ENCODE measurements at places on chromosomes 13 and 19.

DNA sequence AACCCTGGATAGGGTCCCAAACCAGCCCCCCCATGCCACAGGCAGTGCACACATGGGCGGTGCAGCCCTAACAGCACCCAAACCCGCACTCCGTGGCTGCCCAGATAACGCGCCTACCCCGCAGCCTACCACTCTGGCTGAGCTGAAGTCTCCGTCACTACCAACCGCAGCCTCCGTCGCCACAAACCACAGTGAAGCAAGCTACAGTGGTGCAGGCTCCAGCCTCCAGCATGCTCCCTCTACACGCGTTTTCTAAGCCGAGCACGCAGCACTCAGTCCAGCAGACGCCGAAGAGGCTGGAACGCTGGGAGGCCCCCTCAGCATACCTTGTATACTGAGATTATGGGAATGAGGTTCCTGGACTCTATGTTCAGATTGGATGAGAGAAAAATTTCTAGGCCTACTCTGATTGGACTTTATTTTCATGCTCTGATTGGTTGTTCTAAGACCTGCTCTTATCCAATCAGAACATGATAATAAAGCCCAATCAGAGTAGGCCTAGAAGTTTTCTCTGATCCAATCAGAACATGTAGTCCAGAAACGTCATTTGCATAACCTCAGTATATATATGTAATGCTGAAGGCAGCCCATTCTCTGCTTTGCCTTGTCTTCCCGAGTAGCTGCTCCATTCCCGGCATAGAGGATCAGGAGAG lies 56.7 kb upstream of the C1QTNF9B start:
- DNase-seq = no peak

- no peak for DNase-seq
These were observed 2.8 kb downstream of the GNA11 start for GRCh38 chr19:3096902-3097326.

DNA sequence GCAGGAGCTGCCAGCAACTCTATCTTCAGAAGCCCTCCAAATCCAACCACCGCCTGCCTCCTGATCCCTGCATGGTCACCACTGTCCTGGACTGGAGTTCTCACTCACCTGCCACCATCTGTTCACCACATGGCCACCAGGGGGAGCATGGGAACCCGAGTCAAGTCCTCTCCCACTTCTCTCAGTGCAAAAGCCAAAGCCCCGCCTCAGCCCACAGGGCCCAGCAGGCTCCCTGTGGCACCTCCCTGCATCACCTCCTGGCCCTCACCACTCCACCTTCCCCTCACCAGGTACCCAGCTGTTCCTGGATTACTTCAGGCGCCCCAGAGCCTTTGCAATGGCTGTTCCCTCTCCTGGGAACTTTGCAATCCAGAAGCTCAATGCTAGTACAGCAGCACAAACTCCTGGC lies 5.3 kb downstream of the DHPS start:
- peak; percentile 79 for DNase-seq

GRCh38 chr19:45967246-45967645 lies 6.4 kb downstream of the NOVA2 start:
- no peak for DNase-seq

DNA sequence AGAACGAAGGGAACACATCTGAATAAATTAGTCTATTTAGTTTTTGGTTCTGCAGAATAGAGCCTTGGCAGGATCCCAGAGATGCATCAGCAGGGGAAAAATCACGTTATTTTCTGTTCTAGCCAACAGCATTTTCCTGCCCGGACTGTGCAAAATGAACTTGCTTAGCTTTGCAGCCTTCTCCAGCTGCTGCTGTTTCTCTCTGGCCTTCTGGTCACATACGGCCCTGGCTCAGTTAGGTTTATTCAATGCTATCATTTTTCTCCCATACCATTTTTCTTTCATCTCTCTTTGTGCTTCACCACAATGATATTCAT lies 110.4 kb upstream of the KL start:
- peak; percentile 98 for DNase-seq

- DNase-seq = no peak
These were observed 36.3 kb upstream of the RCBTB2 start for GRCh38 chr13:48569104-48569666.

GRCh38 chr13:90690458-90691080 lies 656.9 kb upstream of the MIR17HG start:
- DNase-seq = peak; percentile 30

- no peak for DNase-seq
These were observed 184.3 kb downstream of the MYO16 start for GRCh38 chr13:108813587-108814170.

DNA sequence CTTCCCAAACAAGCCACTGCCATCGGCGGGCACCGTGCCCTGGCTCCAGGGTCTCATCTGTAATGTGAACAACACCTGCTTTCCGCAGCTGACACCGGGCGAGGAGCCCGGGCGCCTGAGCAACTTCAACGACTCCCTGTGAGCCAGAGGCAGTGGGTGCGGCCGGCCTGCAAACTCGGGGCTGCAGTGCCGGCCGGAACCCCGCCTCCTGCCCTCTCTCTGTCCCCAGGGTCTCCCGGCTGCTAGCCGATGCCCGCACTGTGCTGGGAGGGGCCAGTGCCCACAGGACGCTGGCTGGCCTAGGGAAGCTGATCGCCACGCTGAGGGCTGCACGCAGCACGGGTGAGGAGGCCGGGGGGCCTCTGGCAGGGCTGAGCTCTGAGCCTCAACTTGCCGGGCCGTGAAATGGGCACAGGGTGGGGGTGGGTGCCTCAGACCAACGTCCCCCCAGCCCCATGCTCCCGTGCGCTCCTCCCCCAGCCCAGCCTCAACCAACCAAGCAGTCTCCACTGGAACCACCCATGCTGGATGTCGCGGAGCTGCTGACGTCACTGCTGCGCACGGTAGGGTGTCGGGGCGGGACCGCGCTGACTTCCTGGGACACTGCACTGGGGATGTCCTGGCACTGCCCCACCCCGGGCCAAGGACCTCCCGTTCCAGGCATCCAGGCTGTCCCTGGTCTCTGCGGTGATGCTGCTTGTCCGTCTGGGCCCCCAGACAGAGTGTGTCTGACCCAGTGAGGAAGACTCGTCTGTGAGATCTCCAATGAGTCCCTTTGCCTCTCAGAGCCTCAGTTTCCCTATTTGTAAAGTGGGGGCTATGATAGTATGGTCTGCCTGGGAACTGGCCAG lies 2.2 kb downstream of the ABCA7 start:
- peak; percentile 89 for DNase-seq

- DNase-seq = peak; percentile 37
These were observed 12.3 kb downstream of the RBM26 start for GRCh38 chr13:79393564-79394249.

DNA sequence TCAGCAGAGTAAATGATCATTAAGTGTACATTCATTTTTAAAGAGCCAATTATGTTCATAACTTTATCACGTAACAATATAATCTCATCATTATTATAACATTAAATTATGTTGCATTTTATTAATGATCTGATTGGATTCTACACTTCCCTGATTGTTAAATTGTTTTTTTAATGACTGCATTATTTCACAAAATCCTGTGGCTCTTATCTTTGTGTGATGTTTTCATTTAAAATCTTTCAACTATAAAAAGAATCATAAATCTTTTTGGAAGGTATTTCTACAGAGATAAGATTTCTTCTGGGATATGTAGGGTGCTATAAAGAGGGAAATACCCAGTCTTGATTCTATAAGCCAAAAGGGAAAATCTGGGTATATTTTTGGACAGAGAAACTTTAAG lies 101.7 kb downstream of the ZIC5 start:
- DNase-seq = no peak

- peak; percentile 78 for DNase-seq
These were observed 5.0 kb downstream of the PVR start for GRCh38 chr19:44648631-44649251.

DNA sequence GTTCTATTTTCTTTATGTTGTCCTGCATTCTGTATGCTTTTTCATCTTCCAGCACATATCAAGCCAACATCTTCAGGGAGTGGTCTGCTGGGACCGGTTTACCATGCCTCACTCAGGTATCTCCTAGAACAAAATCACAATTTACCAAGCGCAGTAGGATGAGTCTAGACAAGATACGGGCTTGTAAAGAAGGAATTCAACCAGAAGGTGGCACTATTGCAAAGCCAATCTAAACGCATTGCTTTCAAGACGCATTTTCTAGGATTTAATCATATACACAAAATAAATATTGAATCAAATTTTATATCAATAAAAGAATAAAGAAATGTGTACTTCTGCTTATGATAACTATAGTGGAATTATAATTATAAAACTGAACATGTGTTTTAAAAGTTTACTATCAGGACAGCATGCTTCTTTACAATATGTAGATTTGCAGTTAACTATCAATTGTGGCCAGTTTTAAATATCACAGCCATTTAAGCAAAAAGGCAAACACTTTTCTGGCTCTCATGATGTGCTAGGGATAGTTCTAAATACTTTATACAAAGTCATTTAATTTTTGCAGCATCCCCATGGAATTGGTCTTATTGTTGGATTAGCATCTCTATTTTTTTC lies 16.1 kb upstream of the TPP2 start:
- peak; percentile 79 for DNase-seq

DNA sequence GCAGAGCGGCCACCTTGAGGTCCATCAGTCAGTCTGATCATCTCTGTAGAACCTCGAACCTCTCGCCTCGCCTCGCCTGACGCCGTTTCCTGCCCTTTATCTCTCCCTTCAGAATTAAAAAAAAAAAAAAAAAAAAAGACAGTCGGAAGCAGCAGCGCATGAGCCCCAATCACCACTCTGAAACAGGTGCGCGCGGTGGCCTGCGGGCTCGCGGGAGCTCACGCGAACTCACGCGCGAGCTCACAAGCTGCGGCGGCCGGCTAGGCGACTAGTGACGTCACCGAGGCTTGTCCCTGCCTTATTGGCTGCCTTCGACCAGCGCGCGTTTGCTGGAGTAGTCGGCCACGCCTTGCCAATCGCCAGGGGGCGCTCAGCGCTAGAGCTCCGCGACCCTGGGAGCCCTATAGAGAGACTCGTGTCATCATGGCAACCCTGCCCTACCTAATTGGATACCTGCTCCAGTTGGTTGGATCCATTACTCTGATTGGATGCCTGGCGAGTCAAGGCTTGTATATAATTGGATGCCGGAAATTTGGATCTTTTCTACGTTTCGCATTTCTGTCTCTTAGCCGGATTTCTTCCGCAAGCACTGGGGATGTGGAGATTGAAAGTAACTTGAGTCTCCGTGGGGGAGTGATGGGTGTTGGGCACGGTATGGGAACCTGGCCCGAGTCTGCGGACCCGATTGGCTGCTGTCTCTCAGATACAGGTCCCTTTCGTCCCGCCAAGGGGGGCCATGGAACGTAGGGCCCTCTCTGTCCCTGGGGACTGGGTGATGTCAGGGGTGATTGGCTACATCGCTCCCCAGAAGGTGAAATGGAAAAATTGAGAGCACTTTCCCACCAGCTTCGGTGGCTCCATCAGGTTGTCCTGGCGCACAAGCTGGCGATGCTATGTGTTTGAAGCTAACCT lies 31.6 kb downstream of the SYT3 start:
- DNase-seq = peak; percentile 79

GRCh38 chr19:17328517-17329365 lies 5.9 kb downstream of the ANO8 start:
- DNase-seq = no peak

- DNase-seq = no peak
These were observed 799.0 kb downstream of the DACH1 start for GRCh38 chr13:71068041-71068440.

DNA sequence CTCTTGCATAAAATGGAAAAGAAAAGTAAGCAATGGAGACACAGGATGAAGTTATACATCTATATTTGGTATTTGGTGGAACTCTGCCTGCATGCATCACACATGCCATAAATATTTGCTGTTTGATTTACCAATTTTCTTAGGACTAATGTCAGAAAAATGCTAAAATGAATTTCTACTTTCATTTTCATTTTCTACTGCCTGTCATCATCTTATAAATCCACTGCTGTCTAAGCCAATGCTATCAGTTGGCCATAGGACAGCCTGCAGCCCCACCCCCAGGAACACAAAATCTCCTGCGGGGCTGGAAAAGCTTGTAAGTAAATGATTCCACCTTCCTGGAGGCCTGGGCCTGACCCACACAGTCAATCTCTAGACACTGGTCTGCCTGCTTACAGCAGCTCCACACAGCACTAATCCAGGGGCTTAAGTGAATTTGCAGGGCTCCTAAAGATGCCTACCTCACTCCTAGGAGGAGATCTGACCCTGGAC lies 122.0 kb downstream of the ENOX1 start:
- peak; percentile 56 for DNase-seq

GRCh38 chr19:10808937-10809649 lies 26.9 kb downstream of the TMED1 start:
- DNase-seq = peak; percentile 24

- no peak for DNase-seq
These were observed 88.6 kb downstream of the FGF9 start for GRCh38 chr13:21759463-21759862.

DNA sequence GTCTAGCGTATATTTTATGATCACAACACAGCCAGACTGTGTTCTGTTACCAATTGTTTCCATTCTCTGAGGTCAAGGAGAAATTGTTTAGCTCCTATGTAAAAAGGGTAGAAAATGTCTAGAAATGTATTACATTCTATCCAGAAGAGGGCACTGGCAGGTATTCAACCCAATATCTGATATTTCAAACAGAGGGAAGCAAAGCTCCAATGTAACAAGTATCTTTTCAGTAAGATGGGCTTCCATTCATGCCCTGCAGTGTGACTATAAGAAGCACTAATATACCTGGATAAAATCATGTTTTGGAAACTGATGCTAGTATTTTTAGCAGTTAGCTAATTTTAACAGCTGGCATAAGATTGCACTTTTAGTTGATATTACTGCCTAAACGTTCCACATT lies 312.7 kb downstream of the FGF14 start:
- peak; percentile 4 for DNase-seq

- DNase-seq = no peak
These were observed 61.6 kb upstream of the GPR12 start for GRCh38 chr13:26822146-26822545.

DNA sequence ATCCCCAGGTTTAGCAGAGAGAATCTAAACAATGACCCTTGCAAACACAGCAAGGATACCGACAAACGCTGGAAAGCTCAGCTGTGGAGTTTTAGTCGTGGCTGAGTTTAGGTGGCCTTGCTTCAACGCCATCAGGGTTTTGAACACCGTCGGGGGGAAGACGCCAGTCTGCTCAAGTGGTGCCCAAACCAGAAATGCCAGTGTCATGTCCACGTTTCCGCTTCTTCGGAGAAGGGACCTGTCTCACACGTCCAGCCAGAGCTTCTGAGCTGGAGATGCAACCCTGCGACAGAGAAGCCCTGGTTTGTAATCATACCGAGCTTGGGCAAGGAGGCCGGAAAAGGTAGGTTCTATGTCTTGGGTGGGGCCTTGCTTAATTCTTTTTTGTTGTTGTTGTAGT lies 42.6 kb upstream of the ATP11A start:
- DNase-seq = no peak

DNA sequence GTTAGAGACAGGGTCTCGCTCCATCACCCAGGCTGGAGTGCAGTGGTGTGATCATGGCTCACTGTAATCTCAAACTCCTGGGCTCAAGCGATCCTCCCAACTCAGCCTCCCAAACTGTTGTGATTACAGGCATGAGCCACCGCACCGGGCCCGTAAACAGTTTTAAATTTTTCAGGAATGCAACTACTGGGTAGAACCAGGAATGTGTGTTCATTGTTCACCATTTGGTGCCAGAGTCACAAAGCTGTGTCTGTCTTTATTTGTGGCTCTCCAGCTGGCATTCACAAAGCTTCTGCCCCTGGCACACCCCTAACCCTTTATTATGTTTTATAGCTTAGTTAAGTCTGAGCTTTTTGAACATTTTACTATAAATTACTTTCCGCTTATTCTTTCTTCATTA lies 19.8 kb upstream of the ACP7 start:
- no peak for DNase-seq
